ENCODE measurements at places on chromosomes 2 and 18. TPM values are rescaled to one million over a fixed set of nuclear protein-coding genes. Genes with fewer than 3 reads are reported as not detected.
A peak's percentile ranks its signal among the peaks of the same experiment; 100 is the strongest.

UPP2 gene
- not detected for total RNA-seq

ZC3H8 gene
- 8.9 TPM for total RNA-seq

ACTG2 gene
- total RNA-seq: 0.21 TPM

UNC80 gene
- under 0.01 TPM for total RNA-seq

SH2D6 gene
- total RNA-seq: 0.25 TPM

ANKRD36C gene
- total RNA-seq: 13.5 TPM

TNS1 gene
- 1.8 TPM for total RNA-seq

- no peak for DNase-seq
Measured at GRCh38 chr18:58670404-58671110, 708 bp upstream of the MALT1 start.

GRCh38 chr2:232336981-232337720 is 41.4 kb upstream of the ALPP start:
- no peak for DNase-seq

DNA sequence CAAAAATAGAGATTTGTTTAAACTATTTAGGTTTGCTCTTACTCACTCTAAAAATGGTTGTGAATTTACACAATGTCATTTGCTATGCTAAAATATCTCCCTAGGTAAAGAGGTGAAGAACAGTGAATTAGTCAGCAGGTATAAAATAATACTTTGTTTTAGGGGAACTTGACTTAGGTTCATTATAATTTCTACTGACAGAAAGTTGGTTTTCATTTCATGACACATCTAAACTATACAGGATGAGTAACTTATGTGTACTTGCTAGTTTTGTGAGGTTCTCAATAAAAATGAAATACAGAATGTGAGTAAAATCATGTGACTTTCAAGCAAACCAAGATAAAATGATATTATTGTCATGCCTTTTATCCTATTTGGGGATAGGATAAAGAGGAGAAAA is 66.0 kb downstream of the DIS3L2 start:
- DNase-seq: no peak

- DNase-seq: peak; percentile 92
Measured at GRCh38 chr2:60948926-60949579, 67.7 kb downstream of the REL start.

DNA sequence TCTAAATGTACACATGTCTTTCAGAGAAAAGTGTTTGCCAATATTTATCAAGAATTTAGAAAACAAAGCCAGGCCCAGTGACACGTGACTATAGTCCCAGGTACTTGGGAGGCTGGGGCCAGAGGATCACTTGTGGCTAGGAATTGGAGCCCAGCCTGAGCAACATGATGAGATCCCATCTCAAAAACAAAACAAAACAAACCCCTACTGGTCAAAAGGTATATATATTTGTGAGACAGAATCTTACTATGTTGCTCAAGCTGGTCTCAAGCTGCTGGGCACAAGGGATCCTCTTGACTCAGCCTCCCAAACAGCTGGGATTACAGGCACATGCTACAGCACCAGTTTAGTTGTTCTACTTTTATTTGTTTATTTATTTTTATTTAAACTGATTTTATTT is 79.2 kb downstream of the ZDBF2 start:
- DNase-seq: no peak

- DNase-seq: no peak
Measured at GRCh38 chr2:64090264-64090663, 54.0 kb downstream of the PELI1 start.

- DNase-seq: no peak
Measured at GRCh38 chr18:22952525-22952924, 19.4 kb downstream of the RBBP8 start.

GRCh38 chr2:150076281-150076680 is 411.2 kb downstream of the RND3 start:
- DNase-seq: peak; percentile 80

GRCh38 chr2:144511226-144511810 is 8.6 kb downstream of the ZEB2 start:
- DNase-seq: no peak

DNA sequence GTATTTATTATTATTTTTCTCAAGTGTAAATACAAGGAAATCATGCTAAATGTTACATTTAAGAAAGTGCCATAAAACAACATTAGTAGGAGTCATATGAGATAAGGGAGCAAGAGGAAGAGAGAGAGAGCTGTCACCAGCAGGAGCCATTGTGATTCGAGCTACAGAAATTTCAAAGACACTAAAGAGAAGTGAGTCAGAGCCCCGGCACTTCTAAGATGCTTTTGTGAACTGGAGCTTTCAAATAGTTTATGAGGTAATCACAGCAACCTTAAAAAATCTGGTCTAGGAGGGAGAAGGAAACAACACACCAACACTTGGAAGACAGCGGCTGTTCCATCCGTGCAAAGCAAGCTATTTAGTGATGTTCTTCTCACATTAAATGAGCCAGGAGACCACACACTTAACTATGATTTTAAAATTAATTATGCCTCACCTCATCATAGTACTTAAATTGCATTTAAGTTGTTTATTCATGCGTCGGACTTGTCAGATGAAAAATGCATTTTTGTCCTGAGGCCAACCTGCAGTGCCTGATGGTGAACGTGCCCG is 382.7 kb upstream of the SALL3 start:
- no peak for DNase-seq

DNA sequence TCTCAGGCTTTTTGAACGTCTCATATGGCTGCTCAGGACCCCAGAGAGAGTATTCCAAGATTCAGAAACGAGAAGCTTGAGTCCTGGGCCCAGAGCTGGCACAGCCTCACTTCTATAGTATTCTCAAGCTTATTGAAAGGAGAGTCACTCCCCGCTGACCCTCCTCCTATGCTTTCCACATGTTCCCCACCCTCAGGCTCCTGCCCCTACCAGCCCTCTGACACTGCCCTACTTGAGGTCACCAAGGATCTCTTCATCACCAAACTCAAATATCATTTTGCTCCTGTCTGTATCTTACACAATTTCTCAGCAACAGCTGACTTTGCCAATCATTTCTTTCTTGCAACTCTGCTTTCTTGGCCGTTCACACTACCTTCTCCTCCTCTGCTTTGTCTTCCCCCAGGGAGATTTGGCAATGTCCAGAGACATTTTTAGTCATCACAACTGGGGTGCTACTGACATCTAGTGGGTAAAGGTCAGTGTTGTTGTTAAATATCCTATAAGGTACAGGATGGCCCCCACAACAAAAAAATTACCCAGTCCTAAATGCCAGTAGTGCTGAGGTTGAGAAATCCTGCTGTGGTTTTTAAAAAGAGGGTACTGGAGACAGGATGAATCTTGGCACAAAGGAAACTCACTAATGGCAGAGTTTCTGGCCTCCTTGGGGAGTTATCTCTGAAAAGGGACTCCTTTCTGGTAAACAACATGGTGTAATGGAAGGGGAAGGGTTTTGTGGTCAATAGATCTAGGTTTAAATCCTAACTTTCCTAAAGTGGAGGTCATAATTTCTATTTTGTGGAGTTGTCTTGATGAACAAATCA is 26.9 kb upstream of the INSIG2 start:
- no peak for DNase-seq

DNA sequence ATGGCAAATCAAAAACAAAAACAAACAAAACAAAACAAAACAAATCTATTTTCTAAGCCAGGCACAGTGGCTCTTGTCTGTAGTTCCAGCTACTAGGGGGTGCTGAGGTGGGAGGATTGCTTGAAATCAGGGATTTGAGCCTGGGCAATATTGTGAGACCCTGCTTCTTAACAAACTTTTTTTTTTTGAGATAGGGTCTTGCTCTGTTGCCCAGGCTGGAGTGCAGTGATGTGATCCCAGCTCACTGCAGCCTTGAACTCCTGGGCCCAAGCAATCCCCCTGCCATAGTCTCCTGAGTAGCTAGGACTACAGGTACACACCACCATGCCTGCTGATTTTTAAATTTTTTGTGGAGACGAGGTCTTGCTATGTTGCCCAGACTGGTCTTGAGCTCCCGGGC is 6.2 kb downstream of the HPCAL1 start:
- no peak for DNase-seq

DNA sequence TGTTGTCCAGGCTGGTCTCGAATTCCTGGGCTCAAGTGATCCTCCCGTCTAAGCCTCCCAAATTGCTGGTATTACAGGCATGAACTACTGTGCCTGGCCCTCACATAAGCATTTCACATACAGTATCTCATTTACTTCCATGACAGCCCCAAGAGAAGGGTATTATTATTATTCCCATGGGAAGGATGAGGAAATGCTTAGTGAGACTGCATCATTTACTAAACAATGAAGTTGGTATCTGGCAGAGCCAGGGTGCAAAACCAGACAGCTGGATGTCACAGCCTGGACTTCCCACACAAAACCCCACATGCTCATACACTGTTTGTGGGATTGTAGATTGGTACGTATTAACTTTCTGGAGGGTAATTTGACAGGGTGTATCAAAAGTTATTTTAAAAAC is 29.9 kb downstream of the DAPL1 start:
- no peak for DNase-seq

- no peak for DNase-seq
Measured at GRCh38 chr2:140797718-140798117, 1333.1 kb downstream of the LRP1B start.

DNA sequence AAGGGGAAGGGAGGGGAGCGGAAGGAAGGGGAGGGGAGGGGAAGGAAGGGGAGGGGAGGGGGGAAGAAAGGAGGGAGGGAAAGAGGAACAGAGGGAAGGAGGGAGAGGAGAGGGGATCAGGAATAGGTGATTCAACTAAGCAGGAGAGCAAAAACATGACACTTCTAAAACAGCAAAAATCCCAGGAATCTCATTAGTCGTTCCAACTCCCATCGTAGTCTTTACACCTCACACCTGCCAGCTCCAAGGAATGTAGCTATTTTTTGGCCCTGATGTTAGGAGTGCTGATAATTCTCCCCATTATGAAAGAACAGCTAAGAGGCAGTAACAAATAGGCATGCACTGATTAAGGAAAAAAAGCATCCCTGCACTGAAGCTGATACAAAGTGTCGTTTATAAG is 709.9 kb upstream of the PKDCC start:
- no peak for DNase-seq

DNA sequence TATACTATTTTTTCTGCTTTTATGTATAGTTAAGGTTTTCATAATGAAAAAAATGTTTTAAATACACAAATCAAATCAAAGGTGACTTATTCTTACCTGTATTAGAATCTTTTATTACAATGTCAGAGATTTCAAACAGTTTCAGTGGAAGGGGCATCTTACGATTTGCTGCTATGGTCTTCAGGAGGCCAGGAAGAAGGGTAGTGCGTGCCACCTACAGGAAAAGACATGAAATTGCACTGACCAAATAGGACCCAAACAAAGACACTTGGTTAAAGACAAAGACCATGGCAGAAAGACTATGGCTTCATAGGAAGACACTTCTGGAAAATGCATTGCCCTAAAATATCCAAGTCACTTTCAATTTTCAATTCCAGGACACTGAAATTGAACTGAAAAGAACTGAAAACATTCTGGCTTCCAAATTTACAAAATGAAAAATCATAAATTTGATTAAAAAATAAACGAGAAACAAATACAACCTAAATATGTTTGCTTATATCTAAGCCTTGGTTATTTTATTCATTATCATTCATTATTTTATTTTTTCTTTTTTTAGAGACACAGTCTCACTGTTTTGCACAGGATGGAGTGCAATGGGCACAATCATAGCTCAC is 42.1 kb downstream of the FARSB start:
- peak; percentile 17 for DNase-seq

GRCh38 chr2:69279931-69280681 is 106.9 kb downstream of the GFPT1 start:
- DNase-seq: no peak

DNA sequence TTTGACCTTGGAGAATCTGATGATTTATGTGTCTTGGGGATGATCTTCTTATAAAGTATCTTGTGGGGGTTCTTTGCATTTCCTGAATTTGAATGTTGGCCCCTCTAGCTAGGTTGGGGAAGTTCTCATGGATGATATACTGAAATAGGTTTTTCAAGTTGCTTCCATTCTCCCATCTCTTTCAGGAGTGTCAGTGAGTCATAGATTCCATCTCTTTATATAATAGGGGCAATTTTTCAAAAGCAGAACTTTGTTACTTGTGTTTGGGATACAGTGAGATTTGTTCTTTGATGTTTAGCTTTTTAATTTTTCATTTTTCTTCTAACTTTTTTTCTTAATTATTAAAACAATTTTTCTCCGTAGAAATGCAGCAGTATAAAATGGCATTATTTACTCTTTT is 19.4 kb downstream of the TMEM87B start:
- no peak for DNase-seq

DNA sequence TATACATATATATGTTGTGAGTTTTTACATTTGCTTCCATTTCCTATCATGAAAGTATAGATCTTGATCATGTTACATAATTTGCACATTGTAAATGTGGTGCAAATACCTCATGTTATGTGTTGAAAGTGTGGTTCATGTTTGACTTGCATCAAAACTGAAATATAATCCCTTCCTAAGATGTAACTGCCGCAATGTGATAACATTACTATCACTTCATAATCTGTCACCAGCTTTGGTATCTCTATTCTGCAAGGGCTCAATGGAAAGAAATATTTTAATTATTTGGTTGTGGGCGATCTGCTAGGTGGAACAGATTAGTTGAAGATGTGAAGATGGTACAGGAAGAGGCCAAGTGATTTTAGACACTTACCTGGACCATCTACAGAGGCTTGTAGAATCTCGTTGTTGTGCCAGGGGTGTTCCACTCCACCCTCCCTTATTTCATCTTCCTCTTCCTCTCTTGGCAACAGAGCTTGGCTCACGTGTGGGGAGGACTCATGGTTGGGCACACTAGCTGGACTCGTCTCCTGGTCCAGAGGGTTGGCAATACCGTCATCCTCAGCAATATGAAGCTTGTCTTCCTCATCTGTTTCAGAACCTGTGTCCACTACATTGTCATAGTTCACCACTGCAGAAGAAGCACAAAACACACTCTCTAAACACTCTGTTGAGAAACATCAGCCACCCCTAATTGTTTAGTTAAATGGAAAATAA is 90.4 kb downstream of the ZEB2 start:
- DNase-seq: no peak

DNA sequence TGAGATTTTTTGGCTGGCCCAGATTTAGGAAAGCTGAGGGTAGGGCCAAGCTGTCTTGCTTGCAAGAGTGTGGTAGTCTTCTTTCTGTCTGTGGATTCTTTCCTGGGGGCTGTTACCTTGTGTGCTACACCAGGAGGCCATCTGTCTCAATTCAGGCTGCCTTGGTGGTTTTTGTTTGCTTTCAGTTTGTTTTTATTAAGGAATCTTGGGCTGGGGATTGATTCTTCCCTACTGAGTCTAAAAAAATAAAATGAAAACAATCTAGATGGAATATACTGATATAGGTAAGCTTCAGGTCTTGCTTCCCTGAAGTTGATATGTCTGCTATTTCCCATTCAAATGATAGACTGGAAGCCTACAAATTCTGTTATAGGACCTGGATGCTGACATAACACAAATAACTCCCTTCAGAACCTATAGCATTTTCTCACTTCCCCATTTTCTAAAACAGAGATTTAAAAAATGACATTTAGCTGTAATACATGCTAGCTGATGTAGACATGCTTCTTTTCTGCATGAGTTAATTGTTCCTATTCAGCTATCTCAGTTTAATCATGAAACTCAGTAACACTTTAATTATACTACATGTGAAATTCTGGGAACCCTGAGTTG is 5.3 kb downstream of the LHCGR start:
- DNase-seq: no peak
